Lower leg skin (tissue), 4 donors: ENCODE measurements at places on chromosomes 2 and 18.

- no peak for DNase-seq
Measured at GRCh38 chr2:113098041-113098440, 29.4 kb upstream of the IL1RN start.

DNA sequence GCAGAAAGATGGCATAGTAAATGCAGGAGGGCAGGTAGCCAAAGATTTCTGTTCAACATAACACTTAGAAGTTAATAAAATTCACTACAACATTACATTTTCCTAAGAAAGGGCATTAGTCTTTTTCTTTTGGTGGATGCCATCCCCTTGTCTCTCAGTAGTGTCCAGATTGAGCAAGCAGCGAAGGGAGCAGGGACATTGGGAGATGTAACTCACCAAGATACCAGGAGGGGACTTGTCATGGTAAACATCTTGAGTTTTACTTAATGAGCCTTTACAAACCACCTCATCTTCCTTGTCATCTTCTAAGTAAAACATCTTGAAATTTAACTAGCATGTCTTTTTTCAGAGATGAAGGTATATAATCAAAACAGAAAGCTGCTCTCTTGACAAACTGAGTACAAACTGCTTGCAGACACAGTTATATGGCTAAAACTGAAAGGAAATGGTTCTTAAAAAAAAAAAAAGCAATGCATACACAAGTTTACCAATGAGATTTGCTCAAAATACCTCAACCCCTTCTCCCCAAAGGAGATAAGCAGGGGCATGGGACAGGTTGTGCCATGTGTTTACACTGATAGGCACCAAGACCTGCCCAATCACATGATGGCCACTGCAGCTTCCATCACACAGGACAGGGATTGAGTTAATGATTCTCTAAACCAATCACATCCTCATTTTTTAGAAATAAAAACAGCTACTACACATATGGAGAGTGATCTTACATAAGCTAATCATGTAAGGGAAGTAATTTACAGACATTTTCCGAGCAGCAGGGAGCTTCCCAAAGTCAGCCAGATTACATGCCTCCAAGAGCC is 30.3 kb downstream of the LPIN2 start:
- DNase-seq, result no peak

GRCh38 chr2:100821255-100821910 is 1.4 kb downstream of the NPAS2 start:
- no peak for DNase-seq

GRCh38 chr2:74072565-74072964 is 75.1 kb downstream of the BOLA3 start:
- no peak for DNase-seq

- peak; percentile 78 for DNase-seq
Measured at GRCh38 chr2:9215680-9216079, 9.1 kb downstream of the ASAP2 start.

GRCh38 chr2:150482111-150482510 is 5.4 kb downstream of the RND3 start:
- DNase-seq, result no peak

- no peak for DNase-seq
Measured at GRCh38 chr2:233980955-233981561, 63.9 kb downstream of the TRPM8 start.

DNA sequence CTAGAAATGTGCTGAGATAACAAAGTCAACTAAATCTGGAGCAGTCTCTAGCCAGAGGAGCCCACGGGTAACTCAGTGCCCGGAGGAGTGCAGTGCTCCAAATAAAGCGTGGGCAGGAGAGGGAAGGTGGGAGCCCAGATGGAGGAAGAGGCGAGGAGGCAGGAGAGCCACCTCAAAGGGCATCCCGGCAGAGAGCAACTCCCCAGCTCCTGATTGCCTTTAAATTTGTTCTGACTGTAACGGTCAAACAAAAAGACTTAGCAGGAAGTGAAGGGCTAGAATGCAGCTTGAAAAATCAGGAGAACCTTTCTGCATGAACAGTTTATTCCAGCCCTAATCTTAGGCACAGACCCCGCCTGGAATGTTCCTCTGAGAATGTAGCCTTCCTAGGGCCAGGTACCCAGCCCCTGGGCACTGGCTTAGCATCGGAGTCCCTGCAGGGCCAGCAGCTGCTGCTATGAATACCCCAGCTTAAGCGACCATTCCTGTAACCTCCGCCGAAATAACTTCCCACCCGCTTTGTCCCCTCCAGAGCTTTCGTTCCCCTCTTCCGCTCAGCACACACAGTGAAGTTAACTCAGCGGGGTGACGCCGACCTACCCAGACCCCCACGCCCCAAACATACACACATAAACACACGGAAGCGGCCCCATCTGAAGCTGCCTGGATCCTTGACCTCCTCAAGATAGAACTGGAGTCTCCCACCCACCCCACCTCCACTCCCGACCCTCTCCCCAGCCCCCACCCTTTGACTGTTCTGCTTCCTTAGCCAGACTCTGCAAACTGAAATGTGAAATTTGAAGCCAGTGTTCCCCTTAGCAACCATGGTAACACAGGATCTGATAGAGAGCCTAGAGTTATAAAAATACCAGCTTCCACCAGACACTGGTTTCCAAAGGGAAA is 123.2 kb downstream of the SMAD7 start:
- DNase-seq, result no peak

DNA sequence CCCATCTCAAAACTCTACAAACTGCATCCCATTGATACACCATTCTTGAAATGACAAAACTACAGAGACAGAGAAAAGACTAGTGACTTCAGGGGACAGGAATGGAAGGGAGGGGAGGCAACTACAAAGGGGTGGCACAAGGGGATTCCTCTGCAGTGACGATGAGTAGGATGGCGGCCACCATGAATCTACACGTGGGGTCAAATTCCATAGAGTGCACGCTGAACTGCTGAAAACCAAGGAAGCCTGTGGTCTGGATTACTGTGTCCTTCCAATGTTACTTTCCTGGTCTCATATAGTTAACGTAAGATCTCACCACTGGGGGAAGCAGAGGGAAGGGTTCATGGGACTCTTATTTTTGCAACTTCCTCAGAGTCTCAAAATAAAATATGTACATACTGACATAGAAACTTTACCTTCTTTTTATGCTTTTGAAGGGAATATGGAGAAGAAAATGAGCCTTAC is 23.6 kb downstream of the COX7A2L start:
- DNase-seq, result no peak

GRCh38 chr2:172200495-172201085 is 97.9 kb upstream of the DLX2 start:
- DNase-seq, result no peak

GRCh38 chr18:48577478-48578190 is 38.8 kb downstream of the CTIF start:
- no peak for DNase-seq

DNA sequence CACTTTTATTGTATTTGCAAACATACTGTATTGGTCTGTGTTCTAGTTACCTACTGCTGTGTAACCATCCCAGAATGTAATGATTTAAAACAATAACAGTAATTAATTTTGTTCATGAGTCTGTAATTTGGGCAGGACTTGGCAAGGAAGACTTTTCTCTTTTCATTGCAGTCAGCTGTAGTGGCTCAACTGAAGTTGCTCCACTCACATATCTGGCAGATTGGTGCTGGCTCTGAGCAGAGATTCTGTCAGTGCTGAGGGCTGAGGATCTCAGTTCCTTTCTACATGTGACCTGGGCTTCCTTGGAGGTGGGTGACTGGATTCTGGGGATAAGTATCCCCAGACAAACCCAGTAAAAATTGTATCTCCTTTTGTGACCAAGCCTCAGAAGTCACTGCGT is 26.6 kb downstream of the PTPN4 start:
- DNase-seq, result no peak

- DNase-seq, result peak; percentile 15
Measured at GRCh38 chr2:19752500-19752899, 149.3 kb downstream of the TTC32 start.

DNA sequence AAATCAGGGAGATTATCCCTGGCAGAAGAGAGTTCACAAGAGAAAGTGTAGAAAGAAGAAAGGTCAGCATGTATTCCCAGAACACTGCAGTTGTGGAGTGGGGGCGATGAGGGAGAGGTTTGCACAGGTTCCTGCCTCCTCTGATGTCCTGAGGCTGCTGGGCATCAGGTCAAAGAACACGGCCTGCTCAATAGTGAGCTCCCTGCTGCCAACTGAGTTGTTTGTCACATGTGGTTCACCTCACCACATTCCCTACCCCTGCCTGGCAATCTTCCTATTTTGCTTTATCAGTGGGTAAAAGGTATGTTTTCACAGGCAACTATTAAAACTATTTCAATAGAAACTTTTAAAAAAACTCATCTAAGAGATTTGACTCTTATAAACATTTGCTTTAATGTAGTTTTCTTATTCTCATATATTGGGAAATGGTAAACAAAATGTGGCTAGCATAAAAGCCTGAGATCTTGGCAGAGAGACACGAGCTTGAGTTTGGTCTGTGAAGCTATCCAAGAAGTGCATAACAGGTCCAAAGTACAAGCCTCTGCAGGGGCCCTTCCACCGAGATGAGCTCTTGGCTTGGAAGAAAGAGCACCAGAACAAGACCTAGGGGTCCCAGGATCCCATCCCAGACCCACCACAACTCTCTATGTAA is 123.9 kb upstream of the SRD5A2 start:
- DNase-seq, result no peak

- DNase-seq, result no peak
Measured at GRCh38 chr2:25255745-25256487, 85.8 kb downstream of the DNMT3A start.

GRCh38 chr2:102337012-102337411 is 18.6 kb upstream of the IL18R1 start:
- no peak for DNase-seq

DNA sequence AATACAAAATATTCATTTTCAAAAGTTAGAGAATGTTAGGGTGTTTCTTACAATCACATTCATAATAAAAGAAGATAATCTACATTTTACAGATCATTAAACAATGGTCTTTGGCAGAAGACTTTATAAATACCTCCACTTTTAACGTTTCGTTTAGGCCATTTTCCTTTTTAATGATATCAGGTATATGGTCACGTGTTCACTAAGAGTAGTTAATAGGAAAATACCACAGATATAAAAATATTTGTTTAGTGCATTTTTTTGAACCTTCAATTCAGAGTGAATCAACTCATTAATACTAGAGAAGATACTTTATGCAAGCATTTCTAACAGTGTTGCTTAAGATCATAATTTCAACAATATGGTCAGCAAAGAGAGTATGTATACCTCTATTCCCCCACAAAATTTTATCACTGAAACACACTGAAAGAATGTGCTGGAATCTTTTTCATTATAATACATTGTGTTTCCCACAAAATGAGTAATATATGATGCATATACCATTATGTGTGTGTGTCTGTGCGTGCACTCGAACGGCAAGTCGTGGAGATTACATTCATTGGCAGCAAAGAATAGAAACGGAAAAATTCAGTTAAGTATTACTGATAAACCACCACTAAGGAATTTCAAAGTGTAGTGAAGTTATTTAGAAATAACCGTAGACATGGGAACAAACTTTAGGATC is 319.9 kb upstream of the THUMPD2 start:
- no peak for DNase-seq

- no peak for DNase-seq
Measured at GRCh38 chr2:49255409-49255971, 101.2 kb upstream of the FSHR start.

- peak; percentile 98 for DNase-seq
Measured at GRCh38 chr2:99559075-99559662, 69.4 kb upstream of the REV1 start.

DNA sequence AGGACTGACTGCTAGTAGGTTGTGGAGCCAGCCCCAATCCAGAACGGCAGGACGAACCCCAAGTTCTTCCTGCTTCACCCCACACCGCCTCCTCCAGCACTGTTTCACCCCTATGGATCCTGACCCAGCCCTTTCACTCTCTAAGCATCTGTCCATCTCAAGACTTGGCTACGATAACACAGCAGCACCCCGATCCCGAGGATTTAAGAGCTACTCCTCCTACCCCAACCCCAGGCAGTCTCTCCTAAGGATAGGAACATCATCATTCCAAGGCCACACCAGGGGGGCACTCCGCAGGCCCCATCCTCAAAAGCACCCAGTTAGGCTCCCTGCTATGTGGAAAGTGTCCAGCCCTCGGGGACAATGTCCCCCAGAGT is 645 bp downstream of the KCTD18 start:
- no peak for DNase-seq

DNA sequence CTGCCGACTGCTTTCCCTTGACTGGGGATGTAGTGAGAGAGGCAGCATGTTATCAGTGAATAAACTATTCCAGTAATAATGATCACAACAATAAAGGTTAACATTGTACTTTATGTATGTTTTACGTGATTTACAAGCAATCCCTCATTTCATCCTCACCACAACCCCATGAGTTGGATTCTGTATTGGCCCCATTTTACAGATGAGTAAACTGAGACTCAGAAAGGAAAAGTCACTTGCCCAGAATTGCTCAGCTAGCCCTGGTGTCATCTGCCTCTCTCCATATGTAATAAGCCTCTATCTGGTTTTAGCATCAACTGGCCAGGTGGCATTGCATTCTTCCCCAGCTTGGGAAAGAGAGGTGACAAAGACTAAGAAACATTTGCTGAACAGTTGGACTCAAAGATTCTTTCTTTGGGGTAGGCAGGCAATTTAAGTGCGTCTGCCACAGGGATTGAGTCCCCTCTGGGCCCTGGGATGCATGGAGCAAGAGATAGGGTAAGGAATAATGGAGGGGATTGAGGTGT is 2.2 kb downstream of the CXCR2 start:
- DNase-seq, result no peak

- DNase-seq, result no peak
Measured at GRCh38 chr18:48872234-48873145, 78.3 kb downstream of the SMAD7 start.

GRCh38 chr2:201320257-201320656 is 36.9 kb downstream of the FLACC1 start:
- DNase-seq, result no peak

DNA sequence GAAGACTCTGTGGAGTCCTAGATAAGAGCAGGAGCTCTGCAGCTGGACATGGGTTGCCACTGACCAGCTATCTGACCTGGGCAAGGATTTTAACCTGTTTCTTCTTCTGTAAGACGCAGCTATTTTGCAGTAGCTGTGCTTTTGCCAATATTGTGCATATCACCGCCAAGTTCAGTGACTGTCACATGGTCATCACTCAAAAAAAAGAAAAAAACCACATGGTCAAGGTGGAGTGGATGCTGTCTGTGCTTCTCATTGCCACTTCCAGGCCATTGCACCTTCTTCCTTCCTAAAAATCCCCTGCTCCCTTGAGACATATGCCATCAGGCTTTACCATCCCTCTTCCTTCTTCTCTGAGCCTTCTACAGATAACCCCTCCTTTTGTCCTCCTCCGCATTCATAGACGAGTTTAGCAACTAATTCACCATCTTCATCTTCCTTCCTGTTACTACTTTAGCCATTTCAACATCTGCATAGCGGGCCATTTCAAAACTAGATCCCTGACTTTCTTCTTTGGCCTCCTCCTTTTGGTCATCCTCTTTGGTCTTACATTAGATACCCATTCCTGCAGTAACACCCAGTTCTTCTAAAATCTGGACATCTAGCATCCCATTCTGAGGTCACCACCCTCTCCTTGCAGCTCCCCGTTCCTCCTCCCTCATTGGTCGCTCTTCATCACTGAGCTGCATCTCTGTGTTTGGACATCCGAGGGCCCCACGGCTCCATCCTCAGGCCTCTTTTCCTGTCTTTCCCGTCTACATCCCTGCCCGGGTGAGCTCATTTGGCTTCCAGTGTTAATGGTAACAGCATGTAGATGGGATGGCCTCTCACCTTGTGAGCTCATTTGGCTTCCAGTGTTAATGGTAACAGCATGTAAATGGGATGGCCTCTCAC is 17.8 kb downstream of the RNF144A start:
- no peak for DNase-seq
